ENCODE measurements at places on chromosomes 7 and 10. TPM values are rescaled to one million over a fixed set of nuclear protein-coding genes. Genes with fewer than 3 reads are reported as not detected.

Gene GALNT17
- polyA plus RNA-seq = not detected

Gene PRPS1L1
- polyA plus RNA-seq = not detected

Gene TMEM213
- polyA plus RNA-seq = not detected

- DNase-seq = no peak
These were observed 204.6 kb downstream of the HDAC9 start for GRCh38 chr7:18700147-18700546.

All from AG04450 (cell line).